ENCODE measurements at places on chromosomes 7 and 10.
A peak's percentile ranks its signal among the peaks of the same experiment; 100 is the strongest.

DNA sequence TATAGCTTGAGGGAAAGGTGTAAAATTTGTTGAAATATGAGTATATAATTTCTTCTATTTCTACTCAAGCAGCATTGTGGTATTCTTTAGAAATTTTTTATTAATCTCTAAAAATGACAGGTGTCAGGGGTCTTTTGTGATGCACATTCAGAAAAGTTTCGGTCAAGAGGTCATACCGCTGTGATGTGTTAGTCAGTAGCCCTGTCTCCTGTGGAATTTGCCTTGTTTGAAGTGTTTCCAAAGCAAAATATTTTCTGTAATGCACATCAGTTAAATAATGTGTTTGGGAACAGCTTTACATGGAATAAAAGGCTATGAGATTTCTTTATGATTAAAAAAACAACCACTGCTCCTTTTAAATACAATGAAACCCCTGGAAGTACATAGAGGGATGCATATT, 35.8 kb downstream of the FOXP2 start:
- no peaks in the 10 kb centered on the region for H3K4me1 ChIP-seq
- DNase-seq, result no peak
- H3K27me3 ChIP-seq, result no peaks in the 10 kb centered on the region
- no peaks in the 10 kb centered on the region for H3K36me3 ChIP-seq

DNA sequence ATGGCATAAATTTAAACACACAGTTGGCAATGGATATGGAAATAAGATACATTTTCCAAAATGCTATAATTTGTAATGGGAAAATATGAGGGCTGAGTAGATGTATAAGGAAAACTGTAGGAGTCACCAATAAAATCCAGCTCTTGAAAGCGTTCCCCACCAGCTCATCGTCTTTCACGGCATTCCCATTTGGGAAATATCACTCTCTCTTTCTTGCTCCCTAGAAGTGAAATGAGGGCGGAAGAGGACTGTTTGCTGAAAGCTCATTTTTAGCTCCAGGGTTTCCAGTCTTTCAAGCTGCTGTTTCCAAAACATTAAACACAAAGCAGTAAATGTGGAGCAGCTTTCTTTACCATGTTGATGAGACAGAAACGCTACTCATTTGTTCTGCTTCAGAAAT, 104.6 kb upstream of the SFMBT2 start:
- peaks cover 21% of the 10 kb centered on the region for H3K27me3 ChIP-seq
- DNase-seq, result no peak
- H3K4me1 ChIP-seq, result peaks cover 21% of the 10 kb centered on the region
- H3K4me3 ChIP-seq, result no peak overlapping the region
- no peak overlapping the region for H3K27ac ChIP-seq

GRCh38 chr7:7773334-7774309, 55.2 kb upstream of the RPA3 start:
- no peak overlapping the region for H3K4me3 ChIP-seq
- no peaks in the 10 kb centered on the region for H3K27me3 ChIP-seq
- DNase-seq, result no peak
- H3K4me1 ChIP-seq, result peaks cover 28% of the 10 kb centered on the region
- no peak overlapping the region for H3K27ac ChIP-seq

DNA sequence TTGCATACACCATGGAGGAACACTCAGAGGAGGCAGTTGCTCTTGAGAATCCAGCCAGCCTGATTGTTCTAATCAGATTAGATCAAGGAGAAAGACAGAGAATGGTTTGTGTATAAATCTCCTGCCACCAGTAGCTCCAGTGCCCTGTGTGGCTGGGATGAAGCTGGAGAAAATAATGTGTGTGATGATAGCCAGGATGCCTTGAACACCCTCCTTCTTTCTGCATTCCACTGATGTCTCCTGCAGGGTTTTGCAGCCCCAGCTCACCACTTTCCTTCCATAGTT, 614.7 kb upstream of the FOXK1 start:
- H3K36me3 ChIP-seq, result no peaks in the 10 kb centered on the region
- no peaks in the 10 kb centered on the region for H3K27me3 ChIP-seq
- DNase-seq, result no peak
- H3K27ac ChIP-seq, result no peak overlapping the region
- no peak overlapping the region for H3K4me3 ChIP-seq

DNA sequence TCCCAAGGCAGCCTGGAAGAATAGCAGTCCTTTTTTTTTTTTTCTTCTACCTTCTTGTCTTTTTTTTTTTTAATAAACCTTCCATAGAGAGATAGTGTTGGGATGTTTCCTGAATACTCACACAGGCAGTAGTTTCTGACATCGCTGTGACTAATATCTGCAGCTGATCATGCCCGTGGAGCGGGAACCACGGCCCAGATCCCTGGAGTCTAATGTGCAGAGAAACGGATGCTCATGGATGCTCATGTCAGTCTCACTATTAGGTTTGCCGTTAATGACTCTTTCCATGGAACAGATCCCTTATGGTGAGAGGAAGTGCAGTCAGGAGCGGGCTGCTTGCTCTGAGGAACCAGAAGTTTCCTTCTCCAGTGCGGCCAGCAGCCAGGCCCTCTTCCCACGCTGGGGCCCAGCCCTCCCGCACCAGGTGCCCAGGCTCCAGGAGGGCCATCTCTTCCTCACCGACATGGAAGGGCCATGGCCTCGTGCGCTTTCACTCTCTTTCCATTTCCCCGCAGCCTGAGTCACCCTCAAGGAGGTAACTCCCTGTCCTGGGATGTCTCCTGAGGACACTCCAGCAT, 132.5 kb downstream of the WDR37 start:
- H3K4me3 ChIP-seq, result no peak overlapping the region
- H3K27me3 ChIP-seq, result peaks cover 21% of the 10 kb centered on the region

GRCh38 chr7:120023494-120024167, 249.3 kb upstream of the KCND2 start:
- no peaks in the 10 kb centered on the region for H3K4me1 ChIP-seq
- H3K4me3 ChIP-seq, result no peak overlapping the region
- H3K27me3 ChIP-seq, result no peaks in the 10 kb centered on the region
- H3K36me3 ChIP-seq, result no peaks in the 10 kb centered on the region
- no peak for DNase-seq

DNA sequence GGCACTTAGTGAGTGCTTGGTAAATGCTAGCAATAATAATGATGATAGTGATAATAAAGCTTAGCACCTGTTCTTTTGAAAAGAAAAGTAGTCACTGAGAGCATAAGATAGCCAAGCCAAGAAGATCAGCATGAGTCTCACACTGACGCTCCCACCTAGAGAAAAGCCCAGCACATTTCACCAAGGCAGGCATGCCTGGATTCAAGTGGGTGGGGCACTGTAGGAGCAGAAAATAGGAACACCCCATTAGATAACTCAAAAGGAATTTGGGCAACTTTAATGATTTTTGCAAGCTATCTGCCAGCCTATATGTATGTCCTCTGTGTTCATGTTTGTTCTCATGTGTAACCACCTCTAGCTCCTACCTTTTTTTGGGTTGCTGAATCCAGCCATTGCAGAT, 18.1 kb upstream of the SORBS1 start:
- no peaks in the 10 kb centered on the region for H3K4me1 ChIP-seq
- no peak overlapping the region for H3K27ac ChIP-seq
- no peaks in the 10 kb centered on the region for H3K36me3 ChIP-seq
- H3K4me3 ChIP-seq, result no peak overlapping the region
- peaks cover 16% of the 10 kb centered on the region for H3K27me3 ChIP-seq

DNA sequence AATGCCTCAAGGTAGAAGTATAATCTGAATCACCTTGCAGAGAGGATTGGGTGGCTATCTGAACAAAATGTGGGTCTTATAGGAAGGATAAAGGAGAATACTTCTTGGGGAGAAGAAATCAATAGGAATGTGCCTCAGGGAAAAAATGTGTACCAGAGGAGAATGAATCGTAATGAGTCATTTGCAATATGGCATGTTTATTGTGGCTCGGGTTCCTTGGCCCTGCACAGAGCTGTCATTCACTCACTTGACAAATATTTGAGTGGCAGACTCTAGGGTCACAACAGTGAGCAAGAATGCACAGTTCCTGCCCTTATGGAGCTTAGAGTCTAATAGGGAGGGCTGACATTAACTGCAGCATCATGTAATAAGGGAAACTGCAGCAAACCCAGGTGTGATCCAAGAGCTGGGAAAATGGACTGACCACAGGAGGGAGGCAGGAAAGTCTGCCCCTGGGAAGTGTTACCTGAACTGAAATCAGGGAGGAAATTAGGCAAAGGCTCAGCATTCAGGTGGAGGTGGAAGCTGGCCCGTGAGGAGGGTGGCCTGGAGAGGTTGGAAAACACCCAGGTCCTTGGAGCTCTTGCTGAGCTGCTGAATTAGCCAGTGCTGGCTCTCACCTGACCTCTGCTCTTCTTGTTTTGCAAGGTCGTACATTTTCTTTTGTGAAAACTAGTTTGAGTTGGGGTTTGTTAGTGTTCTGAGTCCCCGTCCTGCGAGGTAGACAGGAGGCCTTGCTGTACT, 203.9 kb downstream of the FRMD4A start:
- H3K27ac ChIP-seq, result no peak overlapping the region
- H3K27me3 ChIP-seq, result peaks cover 5% of the 10 kb centered on the region
- H3K4me3 ChIP-seq, result no peak overlapping the region
- H3K36me3 ChIP-seq, result no peaks in the 10 kb centered on the region
- H3K4me1 ChIP-seq, result no peaks in the 10 kb centered on the region

DNA sequence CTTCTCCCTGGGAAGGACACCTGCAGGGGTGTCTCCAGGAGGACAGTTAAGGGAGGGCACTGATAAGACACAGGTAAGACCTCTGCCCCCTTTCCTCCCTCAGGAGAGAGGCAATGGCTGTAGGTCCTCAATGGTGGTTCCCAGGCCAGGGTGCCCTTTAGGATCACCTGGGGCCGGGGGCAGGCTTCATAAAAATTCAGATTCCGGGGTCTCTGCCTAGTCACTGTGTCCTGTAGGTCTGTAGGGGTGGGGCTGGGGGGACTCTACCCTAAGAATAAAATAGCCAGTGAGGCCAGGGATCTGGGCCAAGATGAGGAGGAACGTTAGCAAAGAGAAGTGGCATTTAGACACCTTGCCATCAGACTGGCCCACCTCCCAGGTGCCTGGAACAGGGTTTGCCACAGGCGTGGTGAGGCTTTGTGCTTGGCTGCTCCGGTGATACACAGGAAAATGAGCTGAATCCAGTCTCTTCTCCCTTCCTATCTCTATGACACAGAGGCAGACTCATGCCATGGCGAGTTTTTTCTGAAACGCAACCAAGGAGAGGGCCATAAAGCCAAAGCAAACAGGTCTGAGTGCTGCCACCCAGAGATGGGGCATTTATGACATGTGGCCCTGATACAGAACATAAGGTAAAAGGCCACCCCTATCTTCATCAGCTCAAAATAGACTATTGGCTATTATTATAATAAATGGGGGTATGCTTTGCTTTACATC, 52.6 kb downstream of the SH3PXD2A start:
- no peaks in the 10 kb centered on the region for H3K36me3 ChIP-seq
- no peak for DNase-seq
- peaks cover 7% of the 10 kb centered on the region for H3K27me3 ChIP-seq
- no peak overlapping the region for H3K27ac ChIP-seq

- H3K27me3 ChIP-seq, result no peaks in the 10 kb centered on the region
- no peaks in the 10 kb centered on the region for H3K36me3 ChIP-seq
- H3K4me3 ChIP-seq, result no peak overlapping the region
These were observed 430.4 kb downstream of the NEBL start for GRCh38 chr10:20466731-20467130.

DNA sequence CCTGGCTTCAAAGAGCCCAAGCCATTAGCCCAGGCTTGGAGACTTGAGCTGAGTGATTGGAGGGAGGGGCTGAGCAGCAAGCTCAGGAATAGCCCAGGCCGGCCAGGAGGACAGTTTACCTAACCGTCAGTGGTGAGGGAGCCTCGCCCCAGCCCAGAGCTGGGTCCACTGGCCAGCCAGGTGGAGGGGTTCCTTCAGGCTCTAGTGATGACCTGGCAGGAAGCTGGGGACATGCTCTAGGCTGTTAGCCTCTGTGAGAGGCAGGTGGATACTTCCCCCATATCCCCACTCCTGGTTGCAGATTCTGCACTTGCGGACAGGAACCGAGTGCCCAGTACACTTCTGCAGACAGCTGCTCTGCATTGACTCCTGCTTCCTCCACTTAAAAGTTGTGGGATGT, 61.2 kb upstream of the ANTXRL start:
- H3K36me3 ChIP-seq, result peaks cover 42% of the 10 kb centered on the region
- no peaks in the 10 kb centered on the region for H3K27me3 ChIP-seq
- H3K27ac ChIP-seq, result no peak overlapping the region
- DNase-seq, result no peak

- H3K27ac ChIP-seq, result no peak overlapping the region
- H3K27me3 ChIP-seq, result no peaks in the 10 kb centered on the region
- no peak overlapping the region for H3K4me3 ChIP-seq
- no peaks in the 10 kb centered on the region for H3K36me3 ChIP-seq
- H3K4me1 ChIP-seq, result no peaks in the 10 kb centered on the region
- no peak for DNase-seq
These were observed 130.1 kb upstream of the ZEB1 start for GRCh38 chr10:31188792-31189406.

GRCh38 chr7:38822549-38822948, 86.4 kb downstream of the VPS41 start:
- no peaks in the 10 kb centered on the region for H3K4me1 ChIP-seq
- no peaks in the 10 kb centered on the region for H3K27me3 ChIP-seq
- DNase-seq, result no peak
- H3K36me3 ChIP-seq, result peaks cover 3% of the 10 kb centered on the region

GRCh38 chr10:90020506-90020905, 319.1 kb downstream of the KIF20B start:
- H3K27ac ChIP-seq, result no peak overlapping the region
- DNase-seq, result no peak
- no peak overlapping the region for H3K4me3 ChIP-seq
- H3K4me1 ChIP-seq, result no peaks in the 10 kb centered on the region

DNA sequence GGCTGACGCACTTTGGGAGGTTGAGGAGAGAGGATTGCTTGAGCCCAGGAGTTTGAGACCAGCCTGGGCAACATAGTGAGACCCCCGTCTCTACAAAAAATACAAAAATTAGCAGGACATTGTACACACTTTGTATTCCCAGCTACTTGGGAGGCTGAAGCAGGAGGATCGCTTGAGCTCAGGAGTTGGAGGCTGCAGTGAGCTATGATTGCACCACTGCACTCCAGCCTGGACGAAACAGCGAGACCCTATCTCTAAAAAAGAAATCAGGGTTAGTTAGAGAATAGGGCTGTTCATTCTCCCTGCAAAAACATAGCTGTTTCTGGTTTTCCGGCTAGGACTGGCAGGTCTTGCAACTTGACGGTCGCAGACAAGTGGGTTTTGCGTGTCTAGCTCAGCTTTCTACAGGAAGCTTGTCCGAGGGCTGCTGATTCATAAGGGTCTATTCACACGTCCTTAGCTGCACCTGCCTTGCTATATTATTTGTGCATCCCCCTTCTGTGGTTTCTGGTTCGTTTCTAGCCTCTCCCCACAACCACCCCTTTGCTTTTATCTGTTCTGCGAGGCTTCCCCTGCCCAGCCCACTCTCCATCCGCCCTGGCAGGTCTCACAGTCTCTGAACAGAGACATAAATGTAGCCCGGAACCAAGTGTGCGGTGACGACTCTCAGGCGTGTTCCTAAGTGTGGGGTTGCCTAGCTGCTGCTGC, 10.7 kb downstream of the AMZ1 start:
- H3K4me3 ChIP-seq, result peak overlapping the region; percentile 57
- H3K27me3 ChIP-seq, result peaks cover 62% of the 10 kb centered on the region
- peak overlapping the region; percentile 87 for H3K27ac ChIP-seq
- no peaks in the 10 kb centered on the region for H3K36me3 ChIP-seq

- H3K4me1 ChIP-seq, result no peaks in the 10 kb centered on the region
- no peak for DNase-seq
- H3K36me3 ChIP-seq, result no peaks in the 10 kb centered on the region
- peaks cover 21% of the 10 kb centered on the region for H3K27me3 ChIP-seq
- no peak overlapping the region for H3K27ac ChIP-seq
These were observed 7.4 kb downstream of the NRCAM start for GRCh38 chr7:108448584-108449505.

Data from activated naive CD4-positive, alpha-beta T cell treated with anti-CD3 and anti-CD28 coated beads, Interleukin-2, amount 10 ng/mL, durations not matched to agents 7 days and 5 days (primary cell).